Motor neuron (in vitro differentiated cells): ENCODE measurements at places on chromosomes 12 and 14.

DNA sequence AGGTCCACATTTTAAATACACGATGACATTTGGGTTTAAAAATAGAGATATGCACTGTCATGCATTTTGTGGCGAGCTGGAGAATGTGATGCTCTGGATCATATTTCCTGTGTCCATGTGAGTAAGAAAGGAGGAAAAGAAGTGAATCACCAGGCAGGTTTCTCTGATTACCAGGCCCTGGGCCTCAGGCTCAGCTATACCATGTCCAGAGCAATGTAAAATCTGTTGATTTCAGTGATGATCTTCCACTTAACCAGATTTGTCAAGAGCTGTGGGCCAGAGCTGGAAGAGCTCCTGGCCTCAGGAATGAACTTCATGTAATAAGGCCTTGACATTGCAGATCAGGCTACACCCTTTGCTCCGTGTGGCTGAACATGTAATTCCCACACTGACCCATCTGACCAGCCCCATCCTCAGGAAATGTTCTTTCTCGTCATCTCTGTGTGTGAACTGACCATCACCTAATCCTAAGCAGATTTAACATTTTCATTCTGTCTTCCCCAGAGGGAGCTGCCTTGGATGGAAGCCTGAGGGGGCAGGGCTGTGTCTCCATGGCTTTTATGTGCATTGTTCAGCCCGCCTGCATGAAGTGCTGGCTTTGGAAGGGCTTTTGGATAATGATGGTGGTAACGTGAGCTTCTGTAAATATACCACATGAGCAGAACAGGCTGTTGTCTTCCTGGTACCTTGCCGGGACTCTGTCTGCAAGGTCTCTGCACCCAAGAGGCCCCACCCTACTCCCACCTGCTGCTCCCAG lies 54.5 kb downstream of the CRACR2A start:
- ATAC-seq, result peak; percentile 90

- ATAC-seq, result no peak
Observed at GRCh38 chr14:76121089-76121748, 30.5 kb upstream of the GPATCH2L start.

DNA sequence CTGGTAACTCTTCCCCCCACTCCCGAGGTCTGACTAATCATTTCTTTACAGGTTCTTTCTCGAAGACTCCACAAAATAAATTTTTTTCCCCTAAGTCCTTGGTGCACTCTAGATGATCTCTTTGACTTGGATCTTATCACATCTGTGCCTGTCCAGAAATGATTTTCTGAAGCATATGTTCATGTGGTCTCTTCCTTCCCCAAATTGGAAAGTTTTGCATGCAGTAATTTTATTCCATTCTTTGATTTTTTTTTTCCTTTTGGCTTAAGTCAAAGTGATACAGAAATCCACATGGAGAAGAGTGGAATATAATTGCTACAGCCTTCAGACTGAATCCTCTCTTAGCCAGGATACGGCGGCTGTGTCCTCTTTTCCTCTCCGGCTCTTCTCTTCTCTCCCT lies 213.3 kb downstream of the BMP4 start:
- no peak for ATAC-seq

DNA sequence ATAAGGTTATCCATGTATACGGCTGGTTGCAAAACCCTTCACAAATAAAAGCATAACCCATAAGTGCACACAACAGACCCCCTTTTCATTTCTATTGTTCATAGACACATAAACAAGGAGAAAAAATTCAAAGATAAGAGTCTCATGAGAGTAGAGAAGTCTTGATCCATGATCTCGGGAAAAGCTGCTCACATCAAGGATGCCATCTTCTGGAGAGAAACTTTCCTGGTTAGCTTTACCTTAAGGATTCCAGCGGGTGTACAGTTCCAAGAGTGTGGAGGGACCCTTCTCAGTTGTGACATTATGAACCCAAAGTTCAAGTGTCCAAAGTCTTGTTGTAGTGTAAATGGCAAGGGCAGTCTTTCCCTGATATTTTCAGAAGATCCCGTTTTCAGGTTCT lies 144.5 kb downstream of the LLPH start:
- no peak for ATAC-seq

- no peak for ATAC-seq
Observed at GRCh38 chr12:112243255-112244110, 118.1 kb downstream of the TRAFD1 start.

- no peak for ATAC-seq
Observed at GRCh38 chr12:25321772-25322171, 71.0 kb upstream of the KRAS start.

DNA sequence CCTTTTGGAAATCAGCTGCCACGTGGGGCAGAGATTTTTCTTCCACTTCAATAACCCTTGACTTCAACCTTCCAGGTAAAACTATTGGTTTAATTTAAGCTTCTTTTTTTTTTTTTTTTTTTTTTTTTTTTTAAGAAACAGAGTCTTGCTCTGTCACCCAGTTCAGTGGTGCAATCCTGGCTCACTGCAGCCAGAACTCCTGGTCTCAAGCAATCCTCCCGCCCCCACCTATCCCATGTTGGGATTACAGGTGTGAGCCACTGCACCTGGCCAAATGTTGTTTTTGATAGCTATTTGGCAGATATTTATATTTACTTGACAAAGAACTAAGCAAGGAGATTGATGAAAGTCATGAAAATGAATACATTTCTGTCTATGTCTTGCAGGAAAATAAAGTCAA lies 65.1 kb downstream of the SINHCAF start:
- ATAC-seq, result no peak

DNA sequence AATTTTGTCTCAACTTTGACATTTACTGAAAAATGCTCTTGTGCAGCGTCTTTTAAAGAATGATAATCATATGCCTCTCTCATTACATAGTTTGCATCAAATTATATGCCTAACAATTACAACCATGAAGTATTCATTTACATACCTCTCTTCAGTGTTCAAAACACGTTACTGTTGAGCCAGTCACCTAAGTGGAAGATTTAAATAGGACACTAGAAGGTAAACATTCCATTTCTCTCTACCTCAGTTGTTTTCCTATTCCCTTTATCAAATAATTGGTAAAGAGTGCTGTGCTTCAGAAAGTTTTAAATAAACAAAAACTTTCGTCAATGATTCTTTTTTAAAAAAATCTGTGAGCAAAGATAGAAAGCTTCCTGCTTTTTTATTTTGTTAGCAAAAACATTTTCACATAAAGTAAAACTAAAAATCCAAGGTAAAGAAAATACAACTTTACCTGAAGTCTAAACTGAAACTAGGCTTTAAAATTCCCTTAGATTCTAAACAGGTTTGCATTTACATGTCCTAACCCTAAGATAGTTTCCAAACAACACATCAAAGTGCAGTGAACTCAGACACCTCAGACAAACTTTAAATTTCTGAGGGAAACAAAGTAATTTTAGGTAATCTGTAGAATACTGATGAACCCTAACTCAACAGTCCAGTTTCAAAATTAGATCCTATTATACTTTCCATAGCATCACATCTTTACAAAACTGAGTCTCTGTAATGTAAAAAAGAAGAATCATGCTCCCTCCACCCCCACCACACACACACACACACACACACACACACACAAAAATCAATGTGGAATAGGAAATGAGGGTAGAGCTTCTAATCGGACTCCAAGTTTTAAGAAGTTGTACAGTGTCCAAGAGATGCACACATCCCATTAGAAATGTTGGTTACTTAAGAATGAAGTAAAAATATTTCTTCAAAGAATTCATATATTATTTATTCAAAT lies 46.2 kb downstream of the PAWR start:
- ATAC-seq, result no peak

GRCh38 chr12:3236345-3237187 lies 159.4 kb downstream of the TSPAN9 start:
- ATAC-seq, result peak; percentile 95

DNA sequence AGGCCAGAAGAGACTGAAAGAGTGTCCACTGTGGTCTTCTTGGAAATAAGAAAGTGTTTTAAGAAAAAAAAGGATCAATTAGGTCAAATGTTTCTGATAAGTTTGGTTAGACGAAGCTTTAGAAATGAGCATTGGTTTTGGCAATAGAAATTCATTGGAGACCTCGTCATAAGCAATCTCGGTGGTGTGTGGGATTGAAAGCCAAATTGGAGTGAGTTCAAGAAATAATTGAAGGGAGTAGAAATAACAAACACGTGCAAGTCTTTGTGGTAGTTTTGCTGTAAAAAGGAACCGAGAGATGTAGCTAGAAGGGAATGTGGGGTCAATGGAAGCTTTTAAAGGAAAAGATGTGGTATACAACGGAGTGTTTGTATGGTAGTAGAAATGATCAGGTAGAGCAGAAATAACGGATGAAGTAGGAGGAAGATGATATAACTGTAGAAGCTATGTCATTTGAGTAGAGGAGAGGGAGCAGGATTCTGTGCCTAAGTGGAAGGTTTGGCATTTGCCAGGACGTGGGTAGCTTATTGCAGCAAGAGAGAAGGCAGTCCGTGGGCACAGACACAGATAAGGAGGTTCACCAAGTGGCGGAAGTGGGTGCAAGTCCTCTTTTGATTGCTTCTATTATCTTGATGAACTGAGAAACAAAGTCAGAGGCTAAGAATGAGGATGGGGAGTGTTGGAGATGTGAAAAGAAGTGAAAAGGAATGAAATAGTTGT lies 146.2 kb downstream of the DACT1 start:
- no peak for ATAC-seq

GRCh38 chr14:47778631-47779030 lies 103.2 kb upstream of the MDGA2 start:
- ATAC-seq, result no peak

DNA sequence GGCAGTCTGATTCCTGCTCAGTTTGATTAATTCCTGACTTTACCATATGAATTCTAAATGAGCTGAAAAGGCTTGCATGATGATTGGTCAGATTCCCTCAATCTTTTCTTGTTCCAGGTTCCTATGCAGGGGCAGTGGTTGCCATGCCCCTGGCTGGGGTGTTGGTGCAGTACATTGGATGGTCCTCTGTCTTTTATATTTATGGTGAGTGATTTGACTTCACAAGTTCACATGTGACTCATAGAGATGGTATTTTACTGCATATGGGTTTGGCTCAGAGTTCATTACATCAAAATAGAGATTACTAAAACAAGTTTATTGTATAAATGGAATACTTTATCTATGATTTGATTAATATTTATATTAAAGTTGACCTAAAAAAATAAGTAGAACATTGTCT lies 44.8 kb downstream of the SLC17A8 start:
- peak; percentile 68 for ATAC-seq

DNA sequence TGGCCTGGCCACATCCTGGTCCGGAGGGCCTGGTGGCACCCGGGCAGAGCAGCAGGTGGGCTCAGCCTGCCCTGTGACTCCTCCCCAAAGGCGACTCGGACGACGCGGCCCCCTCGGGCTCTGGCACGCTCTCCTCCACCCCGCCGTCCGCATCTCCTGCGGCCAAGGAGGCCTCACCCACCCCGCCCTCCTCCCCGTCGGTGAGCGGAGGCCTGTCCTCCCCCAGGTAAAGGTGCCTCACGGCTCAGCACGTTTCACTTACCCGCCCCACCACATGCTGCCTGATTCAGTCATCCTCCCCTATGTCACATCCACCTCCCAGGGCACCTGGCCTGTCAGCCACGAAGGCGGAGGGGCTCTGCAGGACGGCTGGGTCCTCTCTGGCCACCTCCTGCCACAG lies 6.8 kb upstream of the TEX22 start:
- no peak for ATAC-seq

DNA sequence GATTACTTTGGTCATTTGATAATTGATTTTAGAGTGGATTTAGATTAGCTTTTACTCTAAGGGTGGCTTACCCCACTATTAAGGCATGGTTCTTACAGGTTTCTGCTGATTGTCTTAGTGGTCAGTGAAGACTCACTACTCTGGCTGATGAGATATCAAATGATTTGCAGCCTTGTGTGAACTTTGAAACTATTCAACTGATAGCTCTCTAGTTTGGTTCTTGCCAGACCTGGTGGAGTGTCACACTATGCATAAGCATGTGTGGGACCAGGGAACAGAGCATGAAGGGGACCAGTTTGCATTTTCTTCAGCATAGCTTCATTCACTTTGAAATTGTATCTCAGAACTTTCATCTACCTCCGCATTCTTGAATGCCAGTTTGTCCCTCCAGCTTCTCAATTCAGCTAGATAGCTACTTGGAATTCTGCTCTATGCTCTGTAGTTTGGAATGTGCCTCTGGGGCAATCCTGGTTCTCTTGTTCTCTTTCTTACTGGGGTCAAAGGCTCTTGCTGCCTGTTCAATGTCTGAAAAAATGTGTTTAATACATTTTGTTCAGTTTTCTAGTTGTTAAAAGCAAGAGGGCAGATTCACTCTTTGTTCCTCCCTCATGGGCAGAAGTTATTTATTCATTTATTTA lies 12.7 kb downstream of the SCYL2 start:
- no peak for ATAC-seq

DNA sequence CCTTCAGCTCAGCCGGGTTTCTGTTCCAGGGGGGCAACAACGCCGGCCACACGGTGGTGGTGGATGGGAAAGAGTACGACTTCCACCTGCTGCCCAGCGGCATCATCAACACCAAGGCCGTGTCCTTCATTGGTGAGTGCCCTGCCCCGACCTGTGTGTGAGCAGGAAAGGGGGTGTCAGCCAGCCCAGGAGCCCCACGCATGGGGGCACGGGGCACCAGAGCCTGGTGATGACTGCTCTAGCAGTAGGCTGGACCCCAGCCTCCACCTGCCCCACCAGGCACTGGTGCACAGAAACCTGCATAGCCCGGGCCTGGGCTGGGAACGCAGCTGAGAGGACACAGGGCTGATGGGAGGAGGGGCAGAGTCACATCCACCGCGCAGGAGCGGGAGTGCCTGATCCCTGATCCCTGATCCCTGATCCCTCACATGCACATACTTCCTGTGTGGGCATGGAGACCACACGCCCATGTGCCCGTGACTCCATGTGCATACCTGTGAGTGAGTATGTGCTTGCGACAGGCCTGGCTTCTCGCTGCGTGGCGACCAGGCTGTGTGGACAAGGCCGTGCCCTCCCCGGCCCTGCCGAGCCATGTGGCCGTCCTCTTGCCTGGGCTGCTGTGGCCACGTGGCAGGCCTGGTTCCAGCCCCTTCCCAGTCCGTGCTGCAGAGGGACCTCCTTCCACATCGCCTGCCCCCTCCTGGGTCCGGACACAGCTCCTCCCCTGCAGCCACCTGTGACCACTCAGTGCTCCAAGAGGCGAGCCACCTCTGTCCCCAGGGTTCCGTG lies 11.2 kb downstream of the ADSS1 start:
- ATAC-seq, result no peak

GRCh38 chr14:93759719-93760307 lies 28.5 kb downstream of the PRIMA1 start:
- ATAC-seq, result no peak
